ENCODE measurements at places on chromosomes 1 and 21.

- no peak for DNase-seq
These were observed 40.5 kb upstream of the SCYL3 start for GRCh38 chr1:169933984-169934725.

DNA sequence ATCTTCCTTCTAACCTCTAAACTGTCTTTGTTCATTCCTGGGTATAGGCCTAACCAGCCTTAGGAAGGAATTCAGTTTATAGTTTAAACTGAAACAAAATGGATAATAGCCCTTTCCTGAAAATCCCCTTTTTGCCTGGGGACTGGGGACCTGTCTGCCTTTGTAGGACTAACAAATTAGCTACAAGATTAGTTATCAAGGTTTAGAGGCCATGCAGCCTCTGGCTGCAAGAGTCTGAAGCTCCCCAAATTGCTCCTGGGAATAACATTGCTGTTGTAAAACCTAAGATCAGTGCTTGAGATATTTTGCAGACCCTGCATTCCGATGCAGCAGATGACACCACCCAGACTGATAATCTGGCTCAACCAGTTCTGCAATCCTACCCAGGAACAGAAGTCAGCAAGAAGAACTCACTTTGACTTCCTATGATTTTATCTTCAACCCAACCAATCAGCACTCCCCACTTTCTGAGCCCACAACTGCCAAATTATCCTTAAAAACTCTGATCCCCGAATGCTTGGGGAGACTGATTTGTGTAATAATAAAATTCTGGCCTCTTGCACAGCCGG is 96.6 kb upstream of the ETV3 start:
- DNase-seq: no peak

- DNase-seq: no peak
These were observed 64.0 kb downstream of the CTH start for GRCh38 chr1:70475023-70475422.

- DNase-seq: no peak
These were observed 29.3 kb downstream of the IER5 start for GRCh38 chr1:181117648-181118449.

- no peak for DNase-seq
These were observed 36.4 kb downstream of the HS2ST1 start for GRCh38 chr1:86950712-86951419.

DNA sequence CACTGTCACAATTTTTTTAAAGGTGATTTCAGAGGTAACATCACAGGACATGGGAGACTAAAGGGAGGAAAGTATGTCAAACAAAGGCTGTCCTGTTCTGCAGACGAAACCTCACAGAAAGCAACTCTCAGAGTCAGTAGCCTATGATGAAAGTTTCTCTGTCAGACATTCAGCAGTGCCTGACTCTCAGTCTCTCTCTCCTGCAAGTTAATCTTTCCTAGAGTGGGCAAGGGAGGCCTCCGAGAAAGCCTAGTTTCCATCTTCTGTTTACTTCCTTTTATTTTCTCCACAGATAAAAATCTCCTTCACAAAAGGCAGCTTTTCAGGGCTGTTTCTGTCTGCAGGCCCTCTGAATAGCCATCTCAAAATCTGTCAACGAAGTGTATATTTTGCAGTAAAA is 24.9 kb upstream of the FMO2 start:
- no peak for DNase-seq

DNA sequence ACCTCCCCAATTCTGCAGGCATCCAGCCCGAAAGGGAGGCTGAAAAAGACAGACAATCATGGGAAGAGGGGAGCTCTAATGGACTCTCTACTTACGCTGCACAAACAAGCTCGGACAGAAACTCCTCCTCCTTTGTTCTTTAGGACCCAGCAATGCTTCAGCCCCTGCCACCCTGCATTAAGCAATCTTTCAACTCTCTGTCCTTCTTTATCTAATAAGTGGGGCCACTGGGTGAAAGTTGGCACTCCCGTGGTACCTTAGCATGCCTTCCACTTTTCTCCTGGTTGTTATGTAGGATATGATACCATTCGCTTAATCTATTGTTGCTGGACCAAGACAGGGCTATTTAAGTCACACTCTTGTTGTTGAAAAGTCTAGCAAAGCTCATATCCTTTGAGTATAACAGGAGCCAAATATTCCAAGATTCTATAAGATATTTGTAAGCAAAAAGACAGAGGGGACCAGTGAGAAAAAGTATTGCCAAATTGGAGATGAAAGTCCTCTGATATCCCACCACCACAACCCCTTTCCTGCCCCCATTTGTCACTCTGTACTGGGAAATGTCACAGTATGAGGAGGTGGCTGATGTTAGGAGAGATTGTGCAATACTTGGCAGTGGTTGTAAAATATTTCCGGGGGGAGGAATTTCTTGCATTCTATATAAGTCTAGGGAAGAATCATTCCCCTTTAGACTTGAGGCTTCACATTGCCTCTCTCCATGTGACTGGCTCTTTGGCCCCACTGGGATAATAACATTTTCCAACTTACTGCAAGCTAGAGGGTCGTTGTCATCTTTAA is 137.3 kb upstream of the GJB5 start:
- DNase-seq: no peak

GRCh38 chr1:22184892-22185612 is 42.2 kb upstream of the WNT4 start:
- no peak for DNase-seq

DNA sequence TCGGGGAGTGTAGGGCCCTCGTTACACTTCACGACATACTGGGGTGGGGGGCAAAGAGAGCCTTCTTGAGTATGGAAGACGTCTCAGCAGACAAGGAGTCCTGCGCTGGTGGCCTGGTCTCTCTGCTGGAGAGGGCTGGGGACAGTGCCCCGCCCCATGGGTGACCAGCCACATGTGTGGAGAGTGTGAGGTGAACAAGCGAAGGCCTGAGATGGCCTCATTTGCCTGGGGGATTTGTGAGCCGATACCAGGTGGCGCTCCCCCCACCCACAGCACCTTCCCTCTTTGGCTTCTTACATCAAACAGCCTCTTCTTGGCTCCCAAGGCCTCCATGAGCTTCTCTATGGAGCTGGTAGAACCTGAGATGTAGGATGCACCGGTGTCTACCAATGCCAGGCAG is 4.0 kb upstream of the ETNK2 start:
- DNase-seq: no peak

DNA sequence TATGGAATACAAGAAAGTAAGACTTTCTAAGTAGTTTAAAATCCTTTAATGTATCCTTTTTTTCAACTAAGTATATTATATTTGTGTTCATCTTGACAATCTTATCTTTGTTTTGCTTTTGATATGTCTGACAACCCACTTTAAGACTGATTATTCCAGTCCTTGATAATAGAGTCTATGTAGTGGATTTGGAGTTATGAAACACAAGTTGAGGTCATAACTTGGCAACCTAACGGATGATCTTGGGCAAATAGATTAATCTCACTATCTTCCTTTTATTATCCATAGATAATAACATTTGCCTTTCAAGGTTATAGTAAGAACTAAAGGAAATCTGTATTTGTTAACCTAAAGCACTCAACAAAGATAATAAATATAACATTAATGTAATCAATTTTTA is 4.8 kb upstream of the GBP2 start:
- DNase-seq: no peak

Measured in activated naive CD4-positive, alpha-beta T cell treated with Interleukin-2 at 50 U/mL for 16 hours (primary cell).